ENCODE measurements at places on chromosomes 7 and 10.

DNA sequence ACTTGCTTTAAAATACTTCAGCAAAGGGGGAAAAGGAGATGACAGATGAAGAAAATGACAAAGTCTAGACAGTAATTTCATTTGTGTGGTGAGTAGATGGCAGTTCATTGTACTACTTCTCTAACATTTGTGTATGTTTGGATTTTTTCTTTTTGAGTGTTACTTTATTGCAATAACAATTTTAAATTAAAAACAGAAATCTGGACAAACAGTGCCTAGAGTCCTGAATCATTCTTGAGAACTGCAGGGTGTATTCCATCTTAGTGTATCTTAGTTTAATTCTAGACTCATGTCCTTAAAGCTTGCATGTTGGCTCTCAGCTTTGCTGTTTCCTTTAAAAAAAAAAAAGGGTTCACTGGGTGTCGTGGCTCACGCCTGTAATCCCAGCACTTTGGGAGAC lies 31.1 kb downstream of the HOXA1 start:
- no peak for DNase-seq

- DNase-seq: peak; percentile 10
Observed at GRCh38 chr10:119416855-119417254, 125.7 kb downstream of the RGS10 start.

GRCh38 chr7:105799006-105799405 lies 77.4 kb downstream of the ATXN7L1 start:
- no peak for DNase-seq

GRCh38 chr7:157016352-157017041 lies 6.0 kb upstream of the MNX1 start:
- no peak for DNase-seq

- peak; percentile 92 for DNase-seq
Observed at GRCh38 chr7:111499027-111499426, 63.3 kb downstream of the IMMP2L start.

DNA sequence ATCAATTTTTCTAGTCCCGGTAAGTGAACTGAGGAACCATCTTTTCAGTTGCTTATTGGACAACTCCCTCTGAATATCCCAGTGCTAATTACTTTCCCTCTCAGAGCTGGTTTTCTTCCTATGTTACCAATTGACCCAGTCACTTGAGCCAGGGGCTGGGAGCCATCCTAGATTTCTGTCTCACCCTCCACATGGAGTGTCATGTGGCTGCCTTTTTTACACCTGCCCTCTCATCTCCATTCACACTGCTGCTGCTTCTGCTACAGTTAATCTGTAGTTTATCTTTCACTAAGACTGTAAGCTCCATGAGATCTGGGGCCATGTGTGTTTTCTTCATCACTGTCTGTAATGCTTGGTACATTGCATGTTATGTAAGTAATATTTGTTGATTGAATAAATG lies 35.8 kb downstream of the VCL start:
- no peak for DNase-seq

DNA sequence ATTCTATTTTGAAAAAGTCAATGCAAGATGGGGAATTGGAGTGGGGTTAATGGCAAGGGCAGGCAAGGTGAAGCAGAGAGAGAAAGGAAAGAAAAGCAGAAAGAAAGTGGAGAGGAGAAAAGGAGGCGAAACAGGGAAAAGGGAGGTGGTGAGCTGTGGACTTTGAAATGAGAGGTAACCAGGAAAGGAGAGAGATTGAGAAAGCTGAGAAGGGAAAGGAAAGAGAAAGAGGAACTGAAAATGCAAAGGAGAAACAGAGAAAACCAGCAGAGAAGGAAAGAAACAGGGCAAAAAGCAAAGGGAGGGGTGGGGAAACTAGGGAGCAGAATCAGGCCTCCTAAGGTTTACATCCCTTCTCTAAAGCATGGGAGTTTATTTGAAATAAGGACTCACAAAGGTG lies 72.5 kb upstream of the TPK1 start:
- no peak for DNase-seq

DNA sequence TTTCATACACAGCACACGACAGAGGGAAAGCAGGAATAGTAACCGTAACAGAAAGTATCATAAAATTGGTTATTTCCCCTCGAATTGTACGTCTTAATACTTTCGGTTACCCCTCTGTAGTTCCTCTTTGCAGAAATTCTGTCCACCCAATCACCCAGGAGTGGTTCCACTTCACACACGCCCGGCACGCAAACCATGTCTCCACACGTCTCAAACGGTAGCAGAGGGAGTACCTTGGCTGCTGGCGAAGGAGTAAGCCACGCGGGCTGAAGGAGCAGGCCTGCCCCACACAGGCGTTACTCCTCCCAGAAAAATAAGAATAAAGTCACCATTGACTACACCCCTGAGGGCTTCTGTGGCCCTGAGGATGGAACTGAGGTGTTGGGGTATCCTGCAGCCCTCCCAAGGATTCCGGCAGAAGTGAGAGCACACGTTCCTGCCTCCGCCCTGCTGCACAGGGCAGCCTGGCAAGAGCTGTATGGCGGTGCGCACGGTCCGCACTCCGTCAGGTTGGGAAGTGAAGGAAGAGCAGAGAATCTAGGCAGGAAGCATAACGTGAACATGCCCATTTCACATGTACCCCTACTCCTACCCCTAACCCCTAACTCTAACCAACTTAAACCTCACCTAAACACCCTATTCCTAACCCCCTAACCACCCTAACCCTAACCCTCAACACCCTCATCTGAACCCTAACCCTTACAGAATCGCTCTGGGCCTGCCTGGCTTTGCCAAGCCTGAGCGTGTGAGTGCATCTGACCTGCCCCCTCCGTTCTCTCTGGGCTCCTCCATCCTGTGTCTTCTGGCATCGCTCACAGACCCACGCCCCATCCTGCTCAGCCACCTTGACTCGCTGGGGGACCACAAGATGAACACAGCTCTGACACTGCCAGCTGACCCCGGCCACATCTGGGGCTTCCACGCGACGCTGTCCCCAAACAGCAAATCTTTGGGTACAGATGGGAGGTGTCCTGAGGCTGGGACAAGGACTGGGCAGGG lies 18.2 kb downstream of the GPR146 start:
- DNase-seq: no peak

GRCh38 chr10:32582946-32583345 lies 137.0 kb downstream of the CCDC7 start:
- DNase-seq: no peak

- no peak for DNase-seq
Observed at GRCh38 chr7:6350433-6351058, 78.1 kb upstream of the CYTH3 start.

DNA sequence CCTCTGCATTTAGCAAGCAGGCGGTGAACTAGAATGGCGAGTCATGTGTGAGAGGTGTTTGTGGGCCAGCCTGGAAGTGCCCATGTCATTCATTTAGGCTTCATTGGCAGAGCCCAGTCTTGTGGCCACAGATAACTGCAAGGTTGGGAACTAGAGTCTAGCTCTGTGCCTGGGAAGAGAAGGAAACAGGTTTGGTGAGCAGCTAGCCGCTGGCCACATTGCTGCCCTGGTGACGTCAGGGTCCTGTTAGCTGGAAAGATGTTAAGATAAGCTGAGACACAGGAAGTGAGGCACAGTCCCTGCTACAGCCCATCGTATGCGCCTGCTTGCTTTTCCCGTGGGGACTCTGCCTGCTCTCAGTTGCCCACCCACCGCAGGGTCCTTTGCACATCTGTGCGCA lies 185.5 kb downstream of the CAMK1D start:
- DNase-seq: no peak

DNA sequence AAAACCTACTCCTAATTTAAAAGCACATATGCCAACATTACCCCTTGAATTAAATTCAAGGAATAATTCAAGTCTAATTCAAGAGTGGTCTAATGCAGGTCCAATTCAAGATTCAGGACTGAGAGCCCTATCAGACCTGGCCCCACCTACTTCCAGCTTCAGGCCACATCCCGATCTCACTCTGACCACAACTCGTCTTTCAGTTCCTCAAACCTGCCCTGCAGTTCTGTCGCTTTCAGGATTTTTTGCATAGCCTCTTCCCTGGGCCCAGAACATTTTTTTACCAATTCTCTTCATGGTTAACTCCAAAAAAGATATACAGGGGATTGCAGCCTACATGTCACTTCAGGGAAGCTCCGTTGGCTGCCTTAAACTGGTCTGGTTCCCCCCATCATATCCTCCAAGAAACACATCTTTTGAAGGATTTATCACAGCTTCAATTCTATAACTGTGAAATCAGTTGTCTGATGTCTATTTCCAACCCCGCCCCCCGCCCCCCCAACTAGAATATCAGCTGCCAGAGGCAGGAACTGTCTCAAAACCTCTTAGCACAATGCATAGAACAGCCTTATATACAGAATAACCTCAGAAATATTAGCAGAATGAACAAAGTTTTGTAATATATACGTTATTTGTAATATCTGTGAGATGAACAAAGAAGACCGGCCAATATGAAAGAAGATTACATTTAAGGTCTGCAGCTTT lies 20.8 kb downstream of the CCDC6 start:
- DNase-seq: no peak
